ENCODE measurements at places on chromosomes 3 and 15.

DNA sequence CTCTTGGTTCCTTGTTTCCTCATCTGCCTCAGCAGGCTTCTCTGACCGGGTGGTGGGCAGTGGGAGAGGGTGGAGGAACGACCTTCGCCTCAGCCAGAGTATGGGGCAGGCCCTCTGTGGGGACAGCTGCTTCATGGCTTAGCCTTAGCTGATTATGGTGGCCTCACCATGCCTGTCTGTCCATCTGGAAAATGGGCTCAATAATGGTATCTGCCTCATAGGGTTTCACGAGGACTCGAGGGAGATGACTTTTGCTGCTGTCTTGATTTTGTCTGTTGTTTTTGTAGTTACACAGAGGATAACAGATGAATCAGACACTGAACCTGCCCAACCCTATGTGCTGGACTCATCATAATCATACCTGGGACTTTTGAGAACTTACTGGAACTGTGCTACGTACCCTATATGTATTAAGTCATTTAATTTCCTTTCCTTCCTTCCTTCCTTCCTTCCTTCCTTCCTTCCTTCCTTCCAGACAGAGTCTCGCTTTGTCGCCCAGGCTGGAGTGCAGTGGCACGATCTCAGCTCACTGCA, 46.5 kb downstream of the CDC25A start:
- DNase-seq, result no peak

DNA sequence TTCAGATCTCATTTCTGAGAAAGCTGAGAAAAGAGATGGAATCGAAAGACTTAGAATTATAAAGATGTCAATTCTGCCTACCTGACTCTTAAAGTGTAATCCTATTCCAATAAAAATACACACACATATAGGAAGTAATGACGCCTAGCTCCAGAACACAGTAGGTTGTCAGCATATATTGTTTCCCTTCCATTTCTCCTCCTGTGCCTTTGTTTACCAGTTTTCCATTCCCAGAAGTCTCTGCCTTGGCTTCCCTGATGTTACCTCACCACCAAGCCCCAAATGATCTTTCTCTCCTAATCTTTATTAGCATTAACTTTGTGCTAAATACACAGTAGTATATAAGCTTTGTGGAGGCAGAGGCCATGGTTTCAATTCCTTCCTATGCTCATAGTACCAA, 40.0 kb downstream of the TM4SF4 start:
- DNase-seq, result no peak

DNA sequence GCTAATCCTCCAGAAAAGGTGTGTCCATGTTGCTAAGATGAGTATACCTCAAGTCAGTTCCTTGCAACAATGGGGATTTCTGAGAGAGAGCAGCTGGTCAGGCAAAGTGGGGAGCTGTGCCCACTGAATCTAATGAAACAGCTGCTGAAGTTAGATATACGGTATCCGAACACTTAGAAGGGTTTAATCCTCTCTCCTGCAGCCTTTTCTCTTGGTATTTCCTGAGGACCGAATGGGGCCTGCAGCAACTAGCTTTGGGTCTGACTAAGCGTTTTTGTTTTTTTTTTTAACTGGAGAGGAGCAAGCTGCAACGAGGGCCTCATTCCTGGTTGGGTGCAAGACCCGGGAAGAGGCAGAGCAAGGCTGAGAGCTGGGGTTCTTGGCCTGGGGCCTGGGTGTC, 37.6 kb upstream of the BNC1 start:
- DNase-seq, result no peak

- no peak for DNase-seq
These were observed 111.8 kb downstream of the TUSC7 start for GRCh38 chr3:116821371-116821770.

DNA sequence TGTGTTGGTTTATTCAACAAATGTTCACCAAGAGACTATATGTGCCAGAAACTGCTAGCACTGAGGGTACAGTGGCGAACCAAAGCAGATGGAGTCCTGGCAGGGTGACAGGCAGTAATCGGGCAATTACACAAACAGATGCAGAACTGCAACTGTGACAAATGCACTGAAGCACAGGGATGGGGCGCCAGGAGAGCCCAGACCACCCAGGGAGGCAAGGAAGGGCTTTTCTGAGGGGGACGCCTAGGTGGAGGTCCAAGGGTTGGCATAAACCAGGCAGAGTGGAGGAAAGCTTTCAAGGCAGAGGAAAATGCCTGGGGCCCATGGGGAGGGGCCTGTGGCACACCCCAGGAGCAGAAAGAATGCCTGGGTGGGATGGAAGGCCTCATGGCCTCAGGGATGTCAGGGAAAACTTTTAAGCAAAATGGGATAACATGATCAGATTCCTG, 5.5 kb downstream of the DIS3L start:
- DNase-seq, result no peak

DNA sequence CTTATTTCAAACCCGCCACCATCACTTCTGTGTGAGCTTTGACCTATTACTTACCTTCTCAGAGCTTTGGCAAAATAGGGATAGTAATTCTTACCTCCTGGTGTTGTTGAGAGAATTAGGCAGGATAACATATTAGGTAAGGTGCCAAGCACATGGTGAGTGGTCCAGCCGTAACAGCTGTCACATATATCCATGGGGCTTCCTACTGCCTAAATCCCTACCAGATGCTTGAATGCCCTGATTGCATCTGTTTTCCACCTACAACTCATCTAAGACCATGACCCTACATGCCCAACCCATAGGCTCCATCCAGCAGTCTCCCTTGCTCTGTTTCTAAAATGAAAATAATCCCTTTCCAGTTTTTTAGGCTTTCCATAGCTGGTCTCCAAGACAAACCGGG, 162.3 kb upstream of the NR2E3 start:
- DNase-seq, result no peak

DNA sequence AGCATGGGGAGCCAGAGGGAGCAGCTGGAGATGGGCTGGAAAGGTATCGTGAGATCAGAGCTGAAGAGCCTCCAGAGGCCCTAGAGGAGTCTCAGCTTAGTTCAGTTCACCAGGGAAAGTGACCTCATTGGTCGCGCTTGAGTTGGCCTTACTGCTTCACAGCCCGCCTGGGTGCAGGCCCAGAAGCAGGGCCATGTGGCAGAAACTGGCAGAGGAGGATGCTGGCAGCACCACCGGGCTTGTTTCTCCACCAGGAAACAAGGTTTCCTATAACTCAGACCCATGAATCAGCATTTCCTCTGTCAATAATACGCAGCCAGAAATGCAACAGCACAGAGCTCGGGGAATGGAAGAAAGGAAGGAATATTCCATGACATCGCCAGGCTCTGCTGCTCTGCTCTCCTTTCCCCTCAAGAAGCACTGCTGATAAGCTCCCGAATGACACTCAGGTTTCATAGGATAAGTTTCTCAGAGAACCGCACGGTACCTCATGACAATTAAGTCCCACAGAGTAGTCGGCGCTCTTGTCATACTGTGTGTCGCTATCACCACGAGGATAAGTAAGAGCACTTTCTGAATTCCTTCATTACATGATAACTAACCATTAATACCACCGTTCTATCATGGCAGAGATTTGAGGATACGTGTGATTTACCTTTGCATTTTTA, 147.1 kb upstream of the LPP start:
- DNase-seq, result peak; percentile 79

- DNase-seq, result no peak
These were observed 29.7 kb downstream of the EFCAB12 start for GRCh38 chr3:129398803-129399144.

All from aorta (tissue), 5 donors.